ENCODE measurements at places on chromosomes 1 and 21.
A peak's percentile ranks its signal among the peaks of the same experiment; 100 is the strongest.

DNA sequence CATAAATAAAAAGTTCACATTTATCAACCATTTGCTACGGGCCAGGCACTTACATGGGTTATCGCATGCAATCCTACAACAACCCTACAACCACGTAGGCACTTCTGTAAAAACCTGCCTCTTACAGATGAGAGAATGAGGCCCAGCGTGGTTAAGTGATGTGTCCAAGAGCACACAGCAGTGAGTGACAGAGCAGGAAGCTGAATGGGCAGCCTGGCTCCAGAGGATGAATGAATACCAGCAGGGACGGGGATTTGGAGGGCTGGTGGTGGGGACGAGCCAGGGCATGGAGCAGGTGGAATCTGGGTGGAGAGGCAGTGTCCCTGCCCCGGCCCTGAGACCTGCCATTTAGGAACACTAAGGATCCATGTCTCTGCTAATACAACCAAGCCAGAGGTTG is 35.5 kb downstream of the SYF2 start:
- no peak for DNase-seq

DNA sequence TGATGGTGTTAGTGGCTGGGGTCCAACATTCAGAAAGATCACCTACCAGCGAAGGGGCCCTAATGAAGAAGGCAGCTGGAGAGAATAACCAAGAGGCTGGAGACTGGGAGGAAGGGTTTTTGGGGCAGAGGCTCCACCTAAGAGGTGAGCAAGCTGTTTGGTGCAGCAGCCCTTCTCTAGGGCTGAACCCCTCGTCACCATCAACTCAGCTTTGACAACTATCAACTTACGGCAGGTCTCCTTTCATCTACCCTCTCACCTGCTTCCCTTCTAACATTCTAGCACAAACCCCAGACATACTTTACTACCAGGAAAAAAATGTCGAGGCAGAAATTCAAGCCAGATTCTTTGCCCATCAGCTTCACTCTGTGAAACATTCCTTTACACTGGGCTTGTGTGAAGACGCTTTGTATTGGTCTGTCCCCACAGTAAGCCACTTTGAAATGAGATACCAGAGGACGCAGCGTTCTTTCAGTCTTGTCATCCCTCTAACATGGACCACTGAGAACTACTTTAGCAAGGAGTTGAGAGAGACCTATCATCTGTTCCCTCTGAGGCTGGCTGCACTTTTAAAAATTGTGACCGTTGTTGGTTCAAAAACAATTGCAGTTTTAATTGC is 84.6 kb downstream of the RAVER2 start:
- no peak for DNase-seq

GRCh38 chr1:29125788-29126187 is 2.1 kb upstream of the TMEM200B start:
- DNase-seq: no peak

- DNase-seq: no peak
These were observed 9.2 kb downstream of the VANGL1 start for GRCh38 chr1:115650961-115651360.

DNA sequence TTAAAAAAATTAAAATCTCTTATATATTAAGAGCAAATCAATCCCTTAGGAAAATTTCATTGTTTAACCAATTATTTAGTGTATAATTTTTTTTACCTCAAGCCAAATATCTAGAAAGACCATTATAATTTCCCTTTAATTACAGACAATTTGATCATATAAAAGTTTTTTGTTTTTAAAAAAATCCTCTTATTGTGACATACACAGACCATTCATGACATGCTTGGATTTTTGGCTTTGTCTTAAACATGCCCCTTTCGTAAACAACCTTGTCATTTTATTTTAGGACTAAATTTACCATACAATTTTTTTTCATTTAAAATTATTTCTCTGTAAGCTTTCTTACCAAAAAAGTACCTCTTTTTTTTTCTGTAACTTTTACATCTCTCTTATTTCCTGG is 14.2 kb upstream of the CYP4B1 start:
- DNase-seq: no peak

- DNase-seq: no peak
These were observed 21.7 kb upstream of the SHCBP1L start for GRCh38 chr1:182974506-182975191.

- DNase-seq: no peak
These were observed 598.4 kb downstream of the RWDD3 start for GRCh38 chr1:95832370-95832769.

DNA sequence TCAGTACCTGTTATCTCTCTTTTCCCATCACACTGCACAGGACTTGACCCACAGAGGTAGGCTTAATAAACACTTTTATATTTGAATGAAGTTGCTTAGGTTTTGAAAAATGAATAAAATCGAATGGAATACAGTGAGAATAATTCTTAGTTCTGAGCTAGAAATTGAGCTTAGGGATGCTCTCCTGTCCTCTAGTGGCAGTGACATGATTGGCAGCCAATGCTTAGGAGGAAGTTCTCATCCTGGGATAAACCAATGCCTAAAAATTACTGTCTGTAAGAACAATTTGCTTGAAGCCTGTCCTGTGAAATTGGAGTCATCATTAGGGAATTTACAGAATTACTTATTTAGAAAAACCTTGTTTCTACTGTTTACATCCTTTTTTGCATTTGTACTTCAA is 21.3 kb upstream of the CYP4X1 start:
- no peak for DNase-seq

DNA sequence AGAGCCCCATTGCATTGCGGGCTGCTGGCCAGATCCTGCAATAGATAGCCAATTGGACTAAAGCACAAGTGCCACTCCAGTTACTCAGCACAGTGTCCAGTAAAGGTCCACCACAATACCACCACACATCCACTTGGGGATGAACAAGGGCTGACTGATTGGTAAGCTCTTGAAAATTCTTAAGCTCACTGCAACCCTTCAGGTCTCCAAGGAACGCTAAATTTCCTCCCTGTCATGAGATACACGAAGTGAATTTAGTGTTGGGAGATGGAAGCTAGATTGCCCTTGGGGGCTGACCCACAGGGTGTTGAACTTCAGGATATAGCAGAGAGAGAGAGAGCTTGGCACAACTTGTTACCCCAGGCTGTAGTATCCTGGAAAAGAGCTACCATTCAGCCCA is 9.8 kb upstream of the AADACL3 start:
- no peak for DNase-seq

GRCh38 chr1:99704356-99704816 is 58.5 kb downstream of the PALMD start:
- no peak for DNase-seq

DNA sequence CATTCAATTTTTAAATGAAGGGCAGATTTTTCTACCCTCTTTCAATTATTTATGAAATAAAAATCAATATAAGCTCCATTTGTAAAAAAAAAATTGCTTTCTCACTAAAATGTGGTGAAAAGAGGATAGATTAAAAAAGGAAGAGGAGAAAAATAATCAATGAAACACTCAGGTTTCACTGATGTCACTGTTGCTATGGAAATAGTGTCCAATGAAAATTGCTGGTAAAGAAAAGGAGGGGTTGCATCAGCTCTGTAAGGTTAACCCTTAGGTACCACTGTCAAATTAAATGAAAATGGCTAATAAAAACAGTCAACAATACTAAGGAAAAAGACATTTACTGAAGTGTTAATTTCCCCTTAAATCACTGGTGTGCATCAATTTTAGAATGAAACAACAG is 91.6 kb upstream of the TTC39A start:
- DNase-seq: peak; percentile 15

DNA sequence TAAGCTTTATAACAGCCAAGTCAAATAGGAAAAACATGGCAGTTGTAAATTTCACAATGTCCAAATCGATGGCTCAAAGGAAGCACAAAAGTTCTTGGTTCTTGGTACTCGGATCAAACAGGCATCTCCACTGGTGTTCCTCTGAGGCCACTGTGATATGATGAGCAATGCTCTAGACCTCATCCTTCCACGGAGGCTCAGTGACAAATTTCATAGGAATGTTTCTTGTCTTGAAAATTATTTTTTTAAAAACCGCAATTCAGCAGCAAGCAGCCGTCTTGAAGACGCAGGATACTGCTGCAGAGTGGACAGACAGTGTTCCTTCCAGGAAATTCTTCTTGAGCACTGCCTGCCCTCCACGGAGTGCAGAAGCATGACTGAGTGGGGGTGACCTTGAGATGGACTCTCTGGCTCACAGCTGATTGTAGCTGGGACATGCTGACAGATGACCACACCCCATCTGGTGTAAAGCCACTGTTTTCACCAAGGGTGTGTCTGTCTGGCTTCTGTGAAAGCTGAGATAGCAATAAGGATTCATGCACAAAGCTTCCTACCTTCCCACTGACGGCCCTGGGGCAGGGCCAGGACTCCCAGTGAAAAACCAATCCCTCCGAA is 61.9 kb downstream of the TIAM1 start:
- DNase-seq: peak; percentile 15

DNA sequence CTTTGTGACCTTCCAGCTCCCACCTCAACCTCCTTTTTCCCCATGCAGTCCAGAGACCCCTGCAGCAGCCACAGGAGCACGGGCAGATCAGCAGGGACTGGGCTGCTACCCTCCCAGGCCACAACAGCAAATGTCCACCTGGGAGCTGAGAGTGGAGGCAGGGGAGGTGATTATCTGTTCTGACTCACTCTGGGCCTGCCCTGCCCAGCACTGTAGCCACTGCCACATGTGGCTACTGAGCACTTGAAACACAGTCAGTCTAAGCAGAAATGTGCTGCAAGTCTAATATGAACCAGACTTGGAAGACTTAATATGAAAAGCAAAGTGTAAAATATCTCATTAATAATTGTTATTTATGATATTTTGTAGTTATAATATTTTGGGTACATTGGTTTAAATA is 148.9 kb upstream of the VANGL1 start:
- no peak for DNase-seq

DNA sequence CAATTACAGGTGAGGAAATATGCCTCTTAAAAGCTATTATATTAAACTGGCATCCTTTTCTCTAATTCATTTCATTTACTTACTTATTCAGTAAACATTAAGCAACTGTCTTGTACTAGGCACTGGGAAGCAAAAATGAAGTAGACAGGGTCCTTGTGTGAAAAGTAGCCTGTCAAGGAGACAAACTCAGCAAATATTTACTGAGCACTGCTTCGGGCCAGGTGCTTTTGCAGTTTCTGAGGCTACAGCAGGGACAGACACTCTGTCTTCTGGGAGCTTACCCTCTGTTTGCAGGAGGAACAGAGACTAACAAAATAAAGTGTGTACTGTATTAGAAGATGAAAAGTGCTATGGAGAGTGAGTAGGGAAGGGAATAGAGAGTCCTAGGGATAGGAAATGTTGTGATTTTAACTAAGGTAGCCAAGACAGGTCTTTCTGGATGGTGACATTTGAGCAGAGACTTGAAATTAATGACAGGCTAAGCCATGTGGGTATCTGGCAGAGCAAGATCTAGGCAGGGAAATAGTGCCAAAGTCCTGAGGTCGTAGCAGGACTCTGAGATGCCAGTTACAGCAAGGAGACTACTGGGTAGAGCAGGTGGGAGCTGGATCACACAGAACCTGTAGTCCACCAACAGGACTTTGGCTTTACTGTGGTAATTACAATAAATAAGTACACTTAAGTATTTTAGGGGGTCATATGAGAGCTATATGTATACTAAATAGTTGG is 133.0 kb downstream of the ITSN1 start:
- no peak for DNase-seq

- no peak for DNase-seq
These were observed 149.1 kb downstream of the PRDM16 start for GRCh38 chr1:3217979-3218679.

DNA sequence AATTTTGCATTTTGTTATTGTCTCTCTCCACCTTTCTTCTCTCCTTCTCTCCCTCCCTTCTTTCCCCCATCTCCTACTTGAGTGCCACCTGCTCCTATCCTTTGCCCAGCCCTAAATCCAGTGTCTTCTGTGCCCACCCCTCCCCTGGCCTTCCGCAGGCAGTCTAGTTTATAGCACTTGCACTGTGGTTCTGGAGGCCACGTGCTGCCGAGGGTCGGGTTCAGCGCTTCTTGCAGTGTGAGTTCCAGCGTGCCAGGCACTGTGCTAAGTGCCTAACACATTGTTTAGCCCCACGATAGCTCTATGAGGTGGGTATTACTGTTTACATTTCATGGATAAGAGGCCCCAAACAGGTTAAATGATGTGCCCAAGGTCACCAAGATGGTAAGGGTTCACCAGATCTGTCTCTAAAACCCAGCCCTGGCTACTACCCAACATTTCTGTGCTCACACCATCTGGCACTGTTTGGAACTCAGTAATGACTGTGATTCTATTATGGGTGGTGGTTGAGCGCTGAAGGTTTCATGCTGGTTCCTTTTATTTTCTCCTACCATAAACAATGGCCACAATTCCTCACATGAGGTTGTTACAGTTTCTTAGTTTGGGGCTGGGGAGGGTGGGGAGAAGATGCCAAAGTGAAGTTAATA is 14.1 kb upstream of the ATP1A4 start:
- no peak for DNase-seq

GRCh38 chr1:205127646-205128045 is 5.9 kb upstream of the RBBP5 start:
- DNase-seq: no peak

DNA sequence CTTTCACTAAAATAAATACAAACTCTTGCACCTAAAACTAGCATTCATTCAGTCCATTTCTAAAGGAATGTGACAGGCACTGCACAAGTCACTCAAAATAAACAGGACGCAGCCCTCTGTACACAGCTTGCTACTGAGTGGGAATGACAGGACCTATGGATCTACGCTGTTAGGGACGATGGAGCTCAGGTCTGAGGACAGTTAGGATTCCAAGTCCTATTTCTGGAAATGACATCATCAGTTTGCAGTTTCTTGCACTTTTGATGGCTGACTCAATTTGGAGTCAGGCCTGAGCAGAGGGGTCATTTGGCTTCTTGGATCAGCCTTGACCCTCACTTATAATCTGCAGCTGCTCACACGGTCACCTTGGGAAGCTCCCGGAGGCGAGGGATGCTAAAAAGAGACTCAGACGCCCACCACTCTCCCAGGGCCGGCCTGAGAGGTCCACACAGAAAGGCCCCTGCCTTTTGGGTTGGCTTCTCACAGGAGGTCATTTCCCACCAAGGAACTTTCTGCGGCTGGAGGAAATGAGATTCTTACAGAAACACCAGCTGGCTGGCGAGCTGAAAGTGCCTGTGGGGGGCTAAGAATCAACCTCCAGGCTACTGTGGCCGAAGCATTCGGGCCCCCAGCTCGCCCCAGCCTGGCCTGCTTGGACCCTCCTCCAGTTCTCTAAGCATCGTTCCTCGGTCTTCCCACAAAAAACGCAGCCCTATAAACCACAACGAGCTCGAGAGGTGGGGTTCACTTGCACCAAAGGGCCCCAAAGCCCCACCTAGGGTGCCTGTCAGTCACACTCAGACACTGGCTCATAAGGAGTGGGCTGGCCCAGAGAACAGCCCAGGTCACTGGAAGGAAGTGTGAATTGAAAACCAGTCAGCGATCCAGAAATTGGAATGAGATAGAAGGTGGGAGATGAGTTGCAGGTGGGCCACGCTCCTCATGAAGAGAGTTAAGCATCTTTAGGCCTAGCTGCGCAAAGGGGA is 8.9 kb upstream of the PDE9A start:
- no peak for DNase-seq

DNA sequence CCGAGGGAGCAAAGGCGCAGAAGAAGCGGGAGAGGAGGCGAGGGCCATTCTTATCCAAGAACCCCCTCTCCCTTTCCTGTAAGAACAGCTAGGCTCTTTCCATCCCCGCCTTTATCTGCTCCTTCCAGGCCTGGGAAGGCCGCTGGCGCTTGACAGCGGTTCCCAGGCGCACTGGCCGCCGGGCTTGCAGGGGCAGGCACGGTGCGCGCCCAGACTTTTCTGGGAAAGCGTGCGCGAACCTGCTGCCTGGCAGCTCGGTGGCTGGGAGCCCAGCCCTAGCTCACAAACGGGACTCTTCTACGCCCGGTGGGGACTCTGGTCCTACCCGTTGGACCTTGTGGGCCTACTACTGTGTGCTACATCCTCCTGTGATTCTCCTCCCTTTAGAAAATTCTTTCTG is 8.8 kb upstream of the IFNLR1 start:
- no peak for DNase-seq
